Stimulated activated CD4-positive, alpha-beta T cell treated with anti-CD3 and anti-CD28 coated beads, Interleukin-1b, Interleukin-23, amount 100 ng/mL, for 1 hour (primary cell): ENCODE measurements at places on chromosomes 1 and 21.
A peak's percentile ranks its signal among the peaks of the same experiment; 100 is the strongest.

- DNase-seq, result no peak
Observed at GRCh38 chr21:41892726-41893125, 13.6 kb upstream of the PRDM15 start.

- DNase-seq, result no peak
Observed at GRCh38 chr21:46187814-46188213, 3.6 kb upstream of the SPATC1L start.

DNA sequence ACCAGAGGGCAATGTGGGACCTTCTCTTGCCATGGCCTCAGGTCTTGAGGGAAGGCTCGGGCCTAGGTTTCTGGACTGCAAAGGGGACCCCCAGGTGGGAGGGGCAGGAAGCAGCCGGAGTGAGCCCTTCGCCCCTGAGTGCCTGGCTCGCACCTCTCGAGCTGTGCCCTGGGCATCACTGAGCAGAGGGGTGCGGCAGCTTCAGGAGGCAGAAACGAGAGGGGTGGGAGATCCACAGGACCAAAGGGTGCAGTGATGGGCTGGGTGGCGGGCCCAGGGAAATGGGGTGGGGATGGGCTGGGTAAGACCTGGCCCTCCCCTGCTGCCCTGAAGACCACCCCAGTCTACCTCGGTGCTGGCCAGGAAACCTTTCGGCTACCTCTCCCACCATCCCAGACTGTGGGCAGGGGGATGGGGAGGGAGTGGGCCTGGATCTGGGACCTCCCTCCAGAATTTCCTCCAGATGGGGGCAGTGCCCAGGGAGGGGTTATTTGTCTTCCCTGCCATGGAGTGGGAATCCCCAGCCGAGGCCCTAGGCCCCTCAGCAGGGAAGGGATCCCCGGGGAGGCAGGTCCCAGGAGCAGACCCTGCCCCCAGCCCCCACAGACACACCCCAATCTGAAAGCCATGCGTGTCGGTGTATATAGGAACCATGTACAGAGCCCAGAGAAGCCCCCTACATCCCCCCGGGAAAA lies 21.3 kb downstream of the A3GALT2 start:
- DNase-seq, result no peak

DNA sequence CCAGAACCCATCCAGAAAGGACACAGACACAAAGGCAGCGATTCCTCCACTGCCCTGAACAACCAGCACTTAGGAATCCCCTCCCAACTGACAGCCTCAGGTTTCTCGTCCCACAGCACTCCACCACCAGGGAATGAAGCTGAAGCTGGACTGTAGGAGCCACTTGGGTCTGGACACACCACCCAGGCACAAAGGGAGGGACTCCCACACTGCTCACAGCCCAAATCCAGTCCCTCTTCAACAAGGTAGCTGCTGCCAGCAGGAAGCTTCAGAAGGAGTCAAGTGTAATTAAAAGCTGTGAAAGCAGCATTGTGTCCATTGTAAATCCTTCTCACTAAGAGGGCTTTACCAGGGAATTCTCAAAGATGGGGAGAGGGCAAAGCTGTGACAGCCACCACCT lies 29.0 kb downstream of the LMX1A start:
- no peak for DNase-seq

GRCh38 chr1:100721526-100722207 lies 2.1 kb downstream of the VCAM1 start:
- no peak for DNase-seq

GRCh38 chr1:173509797-173510196 lies 32.7 kb downstream of the PRDX6 start:
- no peak for DNase-seq

DNA sequence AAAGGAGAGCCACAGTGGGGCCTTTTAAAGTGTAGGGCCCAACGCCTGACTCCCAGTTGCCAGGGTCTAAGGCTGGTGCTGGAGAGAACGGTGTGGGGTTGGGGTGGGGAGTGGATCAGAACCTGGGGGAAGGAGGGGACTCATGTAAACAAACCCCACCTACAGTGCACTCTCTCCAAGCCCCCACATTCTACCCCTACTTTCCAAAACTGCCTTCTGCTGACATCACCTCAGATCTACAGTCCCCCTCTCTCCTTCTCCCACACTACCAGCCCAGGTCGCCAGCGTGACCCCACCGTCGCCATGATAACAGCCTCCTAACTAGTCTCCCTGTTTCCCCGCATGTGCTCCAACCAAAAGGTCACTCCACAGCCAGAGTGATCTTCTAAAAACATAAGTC lies 26.6 kb downstream of the TNNT2 start:
- DNase-seq, result no peak

GRCh38 chr1:213138892-213139291 lies 87.9 kb downstream of the RPS6KC1 start:
- no peak for DNase-seq

DNA sequence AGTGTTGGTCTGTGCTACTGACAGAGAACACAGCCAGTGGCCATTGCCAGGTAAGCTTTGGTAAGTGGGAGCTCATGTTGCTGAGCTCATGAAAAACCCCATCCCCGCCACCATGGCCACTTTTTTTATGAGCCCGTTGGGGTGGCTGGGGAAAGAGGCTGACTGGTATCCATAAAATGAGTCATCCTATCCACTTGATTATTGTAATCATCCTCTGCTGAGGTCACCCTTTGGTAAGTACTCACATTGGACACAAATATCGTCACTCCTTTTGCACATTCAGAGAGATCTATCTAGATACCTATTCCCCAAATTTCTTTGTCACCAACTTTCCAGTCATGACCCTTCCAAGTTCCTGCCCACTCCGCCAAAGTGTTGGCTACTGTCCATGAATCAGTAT lies 22.0 kb downstream of the SLAMF7 start:
- DNase-seq, result no peak

DNA sequence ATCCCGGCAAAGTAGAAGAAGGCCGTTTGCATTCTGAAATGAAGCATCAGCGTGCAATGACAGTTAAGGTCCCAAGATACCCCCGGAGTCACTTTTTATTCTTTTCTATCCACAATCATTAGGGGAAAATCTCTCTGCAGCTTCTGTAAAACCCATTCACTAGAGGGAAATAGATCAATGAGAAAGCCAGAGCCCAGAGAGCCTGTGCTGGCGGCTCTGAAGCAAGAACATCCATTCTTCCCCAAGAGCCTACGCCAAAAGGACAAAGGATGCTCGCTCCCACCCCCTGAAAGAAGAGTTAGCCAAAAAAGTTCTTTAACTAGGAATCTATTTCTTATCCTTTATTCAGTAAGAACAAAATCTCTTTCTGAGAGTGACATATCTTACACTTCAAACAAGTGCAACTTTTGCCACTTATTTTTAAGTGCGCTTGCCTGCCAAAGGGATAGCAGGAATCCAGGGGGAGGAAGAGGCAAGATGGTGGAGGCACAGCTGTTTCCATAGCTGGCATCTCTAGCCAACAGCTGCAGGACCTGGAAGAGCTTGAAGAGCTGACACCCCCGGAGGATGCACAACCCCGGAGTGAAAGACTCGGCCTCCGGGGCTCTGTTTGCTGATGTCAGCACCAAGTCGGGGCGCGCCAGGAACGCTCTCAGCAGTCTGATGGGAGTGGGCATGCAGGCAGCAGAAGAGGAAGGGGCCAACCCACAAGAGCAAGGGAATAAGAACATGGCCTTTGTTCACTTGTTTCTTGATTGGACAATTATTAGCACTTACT lies 68.7 kb downstream of the KCNN3 start:
- no peak for DNase-seq

DNA sequence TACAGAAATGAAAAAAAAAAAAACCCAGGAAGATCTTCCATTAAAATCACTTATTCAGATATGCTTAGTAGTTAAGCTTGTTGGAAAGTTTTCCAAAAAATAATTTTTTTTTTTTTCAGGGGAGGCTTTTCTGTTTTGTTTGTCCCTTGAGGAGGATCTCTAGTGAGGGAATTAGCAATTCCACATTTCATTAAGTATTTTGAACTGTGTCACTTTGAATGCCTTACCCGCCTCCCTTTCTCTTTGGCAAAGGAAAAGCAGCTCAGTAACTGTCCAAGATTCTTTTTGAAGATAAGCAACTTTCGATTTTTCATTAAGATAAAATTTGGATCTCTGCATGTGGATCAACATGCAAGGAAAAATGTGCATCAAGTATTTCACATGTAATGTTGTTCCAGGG lies 1.8 kb downstream of the NTNG1 start:
- DNase-seq, result no peak

- no peak for DNase-seq
Observed at GRCh38 chr1:54937469-54937868, 43.0 kb upstream of the TMEM61 start.

DNA sequence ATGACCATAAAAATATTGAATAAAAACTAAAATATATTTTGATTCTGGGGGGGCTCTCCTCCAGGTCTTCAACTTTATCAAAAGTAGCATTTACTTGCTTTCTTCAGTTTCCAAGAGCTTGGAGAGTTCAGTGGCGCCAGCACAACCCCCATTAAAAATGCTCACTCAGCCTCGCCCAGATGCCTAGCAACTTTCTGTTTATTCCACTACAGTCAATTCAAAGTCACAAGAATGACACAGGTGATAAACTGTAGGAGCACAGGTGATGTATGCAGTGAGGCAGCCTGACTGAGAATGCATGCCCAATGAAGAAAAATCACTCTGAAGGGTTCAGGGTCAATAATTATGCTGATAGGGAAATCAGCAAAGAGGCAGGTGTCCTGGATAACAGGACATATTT lies 159.4 kb upstream of the ATP1B1 start:
- no peak for DNase-seq

DNA sequence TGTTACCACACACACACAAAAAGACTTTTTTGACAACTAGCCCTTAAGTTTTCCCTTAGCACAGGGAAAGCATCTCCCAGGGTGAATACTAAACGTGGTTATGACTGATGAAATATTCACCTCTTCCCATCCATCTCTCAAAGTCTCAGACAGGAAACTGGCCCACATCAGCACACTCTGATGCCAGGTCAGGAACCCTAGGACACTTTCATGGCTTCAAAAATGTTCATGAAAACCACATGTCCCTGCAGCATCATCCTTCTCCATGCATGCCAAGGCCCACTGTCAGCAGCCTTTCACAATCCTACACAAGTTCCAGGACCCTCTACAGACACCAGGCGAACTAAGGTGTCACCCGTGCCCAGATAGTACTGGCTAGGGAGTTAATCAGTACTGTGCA lies 68.7 kb downstream of the DNTTIP2 start:
- DNase-seq, result no peak

GRCh38 chr1:91633438-91633837 lies 132.8 kb downstream of the CDC7 start:
- no peak for DNase-seq

- no peak for DNase-seq
Observed at GRCh38 chr1:88668405-88668804, 15.7 kb upstream of the PKN2 start.

DNA sequence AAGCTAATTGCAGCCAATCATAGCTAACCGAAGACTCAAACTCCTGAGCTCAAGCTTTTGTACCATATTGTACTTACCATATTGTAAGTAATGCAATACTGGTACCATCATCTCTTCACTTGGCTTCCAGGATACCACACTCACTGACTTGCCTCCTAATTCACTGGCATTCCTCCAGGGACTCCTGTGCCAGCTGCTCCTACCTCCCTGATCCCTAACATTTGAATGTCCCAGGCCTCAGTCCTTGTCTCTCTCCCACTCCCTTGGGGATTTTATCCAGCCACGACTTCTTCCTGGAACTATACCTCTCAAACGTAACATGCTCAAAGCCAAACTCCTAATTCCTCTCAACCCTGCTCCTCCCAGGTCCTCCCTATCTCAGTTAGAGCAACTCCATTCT lies 33.8 kb downstream of the USP48 start:
- no peak for DNase-seq

DNA sequence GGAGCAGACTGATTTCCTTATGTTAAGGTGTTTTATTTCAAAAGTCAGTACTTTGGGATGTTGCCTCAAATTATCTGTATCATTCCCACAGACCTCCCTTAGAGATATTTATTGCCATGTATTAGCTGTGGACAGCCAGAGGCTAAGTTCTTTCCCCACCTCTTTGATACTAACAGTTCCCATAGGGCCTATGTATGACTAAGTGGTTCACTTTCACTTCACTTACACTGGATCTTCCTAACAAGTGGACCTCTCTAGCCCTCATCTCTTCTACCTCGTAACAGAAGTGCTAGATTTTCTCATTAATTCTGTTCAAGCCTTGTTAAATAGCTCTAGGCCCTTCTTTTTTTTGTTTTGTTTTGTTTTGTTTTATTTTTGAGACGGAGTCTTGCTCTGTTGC lies 6.2 kb downstream of the TRAF5 start:
- DNase-seq, result no peak

- DNase-seq, result no peak
Observed at GRCh38 chr21:42305707-42306147, 9.5 kb downstream of the TFF3 start.

- no peak for DNase-seq
Observed at GRCh38 chr21:42654913-42655795, 1.7 kb downstream of the PDE9A start.

DNA sequence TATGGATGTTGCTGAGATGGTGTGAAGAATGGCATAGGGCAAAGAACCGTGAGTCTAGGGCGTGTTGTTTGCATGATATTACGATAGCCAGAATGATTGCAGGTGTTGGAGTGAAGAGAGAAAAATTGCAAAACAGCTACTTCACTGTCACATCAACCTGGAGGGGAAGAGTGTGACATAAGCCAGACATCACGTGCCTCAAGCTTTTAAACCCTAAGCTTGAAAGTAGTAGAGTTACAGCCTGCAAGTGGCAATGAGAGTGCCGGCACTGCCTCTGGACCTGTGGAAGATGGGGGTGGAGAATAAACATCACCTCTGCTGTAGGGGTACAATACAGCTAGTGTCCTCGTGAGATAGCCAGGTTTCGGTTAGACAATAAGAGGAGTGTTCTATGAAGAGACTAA lies 11.1 kb downstream of the EEIG2 start:
- DNase-seq, result no peak

- no peak for DNase-seq
Observed at GRCh38 chr21:33554982-33555344, 12.1 kb downstream of the SON start.

GRCh38 chr21:45902292-45902995 lies 79.1 kb upstream of the COL6A1 start:
- DNase-seq, result no peak

- no peak for DNase-seq
Observed at GRCh38 chr1:74246315-74246714, 11.1 kb downstream of the TNNI3K start.

DNA sequence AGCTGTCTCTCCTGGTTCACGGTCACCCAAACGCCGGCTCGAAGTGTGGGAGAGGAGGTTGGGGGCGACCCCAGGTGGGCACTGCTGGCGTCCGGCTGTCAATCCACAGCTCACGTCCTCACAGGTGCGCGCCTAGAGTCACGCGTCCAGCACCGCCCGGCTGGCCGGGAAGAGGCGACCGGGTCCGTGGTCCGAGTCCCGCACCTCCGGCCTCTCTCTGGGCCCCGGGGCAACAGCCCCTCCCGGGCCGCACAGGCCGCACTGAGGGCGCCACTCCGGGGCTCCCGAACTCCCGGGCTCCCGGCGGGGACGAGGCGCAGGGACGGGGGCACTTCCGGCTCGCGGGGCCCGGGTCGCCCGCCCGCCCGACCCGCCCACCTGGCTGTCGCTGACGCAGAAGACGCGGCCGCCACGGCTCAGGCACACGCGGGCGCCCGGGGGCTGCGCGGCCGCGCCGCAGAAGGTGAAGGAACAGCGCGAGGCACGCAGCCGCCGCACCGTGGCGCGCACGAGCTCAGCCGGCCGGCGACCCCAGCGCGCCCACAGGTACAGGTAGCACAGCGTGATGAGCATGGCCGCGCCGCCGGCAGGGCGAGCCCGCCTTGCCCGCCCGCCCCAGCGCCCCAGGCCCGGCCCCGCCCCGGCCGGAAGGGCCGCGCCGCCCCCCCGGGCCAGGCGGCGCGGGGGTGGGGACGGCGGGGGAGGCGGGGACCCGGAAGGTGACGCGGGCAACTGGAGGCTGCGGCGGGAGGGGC lies at the start of gene HLCS:
Gene HLCS (minus strand): TSS at position 604 of the 755 bp plus-strand sequence. CDS start 31 bp downstream, at position 573.
- peak; percentile 56 for DNase-seq

GRCh38 chr1:24045771-24046170 lies 65.6 kb upstream of the SRSF10 start:
- DNase-seq, result no peak
